Cardiac muscle cell (in vitro differentiated cells and primary cell): ENCODE measurements at places on chromosomes 5 and 9.
A peak's percentile ranks its signal among the peaks of the same experiment; 100 is the strongest.

- DNase-seq: no peak
These were observed 24.4 kb upstream of the FNIP1 start for GRCh38 chr5:131821221-131821620.

DNA sequence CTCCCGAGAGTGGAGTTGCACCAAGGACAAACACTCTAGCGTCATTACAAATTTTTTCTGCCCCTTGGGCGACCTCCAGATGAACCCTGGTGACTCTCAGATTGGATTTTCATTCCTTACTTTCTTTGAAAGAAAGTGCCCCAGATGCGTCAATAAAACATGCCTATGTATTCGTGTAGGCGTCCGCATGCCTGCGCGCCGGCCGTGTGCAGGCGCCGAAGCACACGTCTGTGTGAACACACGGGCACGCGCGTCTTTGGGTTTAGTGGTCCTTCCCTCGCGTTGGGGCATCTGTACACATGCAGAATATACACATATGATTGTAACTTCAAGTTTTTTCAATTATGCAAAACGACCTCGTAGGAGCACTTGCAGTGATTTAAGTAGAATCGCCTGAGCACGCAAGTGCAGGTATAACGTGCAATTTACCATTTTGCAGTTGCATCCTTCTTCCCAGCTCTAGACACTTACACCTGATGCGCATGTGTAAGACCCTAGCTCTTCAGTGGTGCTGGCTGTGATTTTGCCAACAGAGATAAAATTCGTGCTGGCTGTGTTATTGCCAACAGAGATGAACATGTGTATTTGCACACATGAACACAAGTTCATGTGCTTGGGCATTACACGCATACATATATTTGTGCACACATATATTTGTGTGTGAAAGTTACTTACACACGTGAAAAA lies 1.9 kb upstream of the LHX2 start:
- no peak for DNase-seq

- DNase-seq: peak; percentile 59
These were observed 51.5 kb downstream of the CEP120 start for GRCh38 chr5:123371575-123372179.

- DNase-seq: no peak
These were observed 14.9 kb upstream of the ARL15 start for GRCh38 chr5:54325272-54325609.
